ENCODE measurements at places on chromosomes 2 and 18.

DNA sequence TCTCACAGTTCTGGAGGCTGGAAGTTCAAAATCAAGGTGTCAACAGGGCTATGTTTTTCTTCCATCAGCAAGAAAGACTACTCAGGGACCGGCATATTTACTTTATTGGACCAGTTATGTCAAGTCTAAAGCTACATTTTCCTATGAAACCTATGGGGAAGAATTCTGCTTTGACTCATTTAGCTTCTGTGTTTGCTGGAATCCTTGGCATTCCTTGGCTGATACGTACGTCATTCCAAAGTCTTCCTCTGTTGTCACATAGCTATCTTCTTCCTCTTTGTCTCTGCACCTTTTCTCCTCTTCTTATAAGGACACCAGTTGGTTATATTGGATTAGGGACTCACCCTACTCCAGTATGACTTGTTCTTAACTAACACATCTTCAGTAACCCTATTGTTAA, 137.4 kb upstream of the FBXO11 start:
- no peak for DNase-seq

- DNase-seq, result no peak
These were observed 8.0 kb downstream of the SFXN5 start for GRCh38 chr2:73063472-73063871.

GRCh38 chr18:50775207-50775606, 44.6 kb downstream of the MRO start:
- no peak for DNase-seq

DNA sequence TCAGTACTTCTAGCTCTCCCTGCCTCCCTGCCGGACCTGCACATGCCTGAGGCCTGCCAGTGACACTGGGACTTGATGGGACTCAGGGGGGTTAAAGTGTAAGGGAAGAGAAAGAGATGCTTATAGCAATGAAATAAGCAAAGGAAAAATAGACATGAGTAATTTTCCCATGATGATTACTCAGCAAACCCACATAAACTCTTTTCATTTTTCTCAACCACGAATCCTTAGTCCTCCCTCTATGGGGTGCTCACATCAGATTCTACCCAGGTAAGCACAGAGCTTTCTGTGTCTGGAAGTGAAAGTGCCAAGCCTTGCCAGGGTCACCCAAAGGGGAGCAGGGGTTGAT, 44.8 kb upstream of the ANKRD62 start:
- DNase-seq, result no peak

- no peak for DNase-seq
These were observed 573.6 kb downstream of the TMEM182 start for GRCh38 chr2:103335403-103335802.

DNA sequence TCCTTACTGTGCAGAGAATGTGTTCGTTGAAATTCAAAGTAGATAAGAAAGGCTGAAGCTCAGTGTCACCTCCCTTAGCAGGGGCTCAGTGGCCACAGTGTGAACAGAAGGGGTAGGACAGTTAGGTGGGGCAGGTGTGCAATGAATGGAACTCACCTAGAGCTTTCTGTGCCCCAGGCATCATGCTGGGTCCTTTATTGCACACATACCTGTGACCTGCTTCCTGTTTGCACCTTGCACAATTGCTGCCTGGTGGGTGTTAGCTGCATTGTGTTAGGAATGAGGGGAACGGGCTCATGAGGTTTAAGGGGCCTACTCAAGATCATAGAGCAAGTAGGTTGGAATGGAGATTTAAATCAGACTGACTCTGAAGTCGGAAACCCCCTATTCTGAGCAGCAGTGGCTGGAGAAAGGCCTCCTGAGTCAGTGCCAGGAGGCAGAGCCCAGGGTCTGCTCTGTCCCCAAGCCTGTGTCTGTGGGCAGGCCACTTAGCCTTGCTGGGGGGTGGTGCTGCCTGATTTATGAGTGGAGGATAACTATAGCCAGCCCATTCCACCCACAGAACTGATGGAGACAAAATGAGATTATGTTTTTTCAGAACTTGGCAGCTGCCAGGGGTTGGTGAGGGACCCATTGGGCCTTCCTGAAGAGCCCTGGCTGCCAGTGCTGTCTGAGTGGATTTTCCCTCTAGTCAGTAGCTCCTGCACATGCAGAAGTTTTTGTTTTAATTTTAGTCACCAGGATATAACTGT, 76.2 kb downstream of the NPAS2 start:
- DNase-seq, result no peak

Data from esophagus squamous epithelium (tissue), 5 donors.